T-helper 2 cell (primary cell): ENCODE measurements at places on chromosomes 12 and 14.

- DNase-seq, result peak; percentile 26
These were observed 357.3 kb upstream of the RGS6 start for GRCh38 chr14:71574976-71575375.

DNA sequence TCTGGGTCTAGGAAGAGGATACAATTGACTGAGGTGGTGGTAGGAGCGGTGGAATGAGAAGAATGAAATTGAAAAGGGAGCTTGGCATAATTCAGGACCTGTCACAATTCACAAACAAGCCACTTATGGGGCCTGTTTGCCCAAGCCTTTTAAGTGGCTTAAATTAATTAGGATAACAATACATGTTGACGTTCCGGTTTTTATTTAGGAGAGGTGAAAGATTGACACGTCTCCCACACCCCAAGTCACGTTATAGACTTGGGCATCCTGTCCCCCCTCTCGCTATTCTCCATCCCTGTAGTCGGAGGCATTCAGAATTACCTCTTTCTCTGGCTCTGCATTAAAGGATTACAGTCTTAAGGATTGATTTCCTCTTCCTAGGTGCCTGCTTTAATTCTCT, 954 bp upstream of the CALCOCO1 start:
- DNase-seq, result no peak

- DNase-seq, result no peak
These were observed 130.3 kb downstream of the DAD1 start for GRCh38 chr14:22458737-22459136.

DNA sequence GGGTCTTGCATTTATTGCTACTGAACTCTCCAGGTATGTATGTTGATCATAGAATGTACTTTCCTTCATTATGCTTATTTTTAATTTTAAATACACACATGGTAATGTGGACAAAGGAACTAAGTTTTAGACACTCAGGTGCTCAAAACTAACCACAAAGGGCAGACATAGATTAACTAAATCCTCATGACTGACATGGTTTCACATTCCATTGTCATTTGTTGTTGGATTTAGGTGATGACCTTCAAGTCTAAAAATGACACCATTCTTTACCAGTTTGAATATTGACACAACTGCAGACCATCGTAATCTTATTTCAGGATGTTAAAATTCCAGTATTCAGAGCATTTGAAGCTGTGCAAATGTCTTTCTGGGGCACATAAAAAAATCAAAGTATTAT, 128.4 kb downstream of the BBS10 start:
- DNase-seq, result no peak

GRCh38 chr12:51683763-51684357, 92.8 kb downstream of the SCN8A start:
- no peak for DNase-seq

GRCh38 chr14:36515896-36516718, 3.9 kb downstream of the NKX2-1 start:
- DNase-seq, result no peak

- DNase-seq, result no peak
These were observed 65.0 kb downstream of the ITPK1 start for GRCh38 chr14:93050761-93051160.

GRCh38 chr12:125092872-125093680, 27.8 kb downstream of the AACS start:
- DNase-seq, result no peak

GRCh38 chr14:103765526-103765925, 49.9 kb downstream of the ZFYVE21 start:
- no peak for DNase-seq

DNA sequence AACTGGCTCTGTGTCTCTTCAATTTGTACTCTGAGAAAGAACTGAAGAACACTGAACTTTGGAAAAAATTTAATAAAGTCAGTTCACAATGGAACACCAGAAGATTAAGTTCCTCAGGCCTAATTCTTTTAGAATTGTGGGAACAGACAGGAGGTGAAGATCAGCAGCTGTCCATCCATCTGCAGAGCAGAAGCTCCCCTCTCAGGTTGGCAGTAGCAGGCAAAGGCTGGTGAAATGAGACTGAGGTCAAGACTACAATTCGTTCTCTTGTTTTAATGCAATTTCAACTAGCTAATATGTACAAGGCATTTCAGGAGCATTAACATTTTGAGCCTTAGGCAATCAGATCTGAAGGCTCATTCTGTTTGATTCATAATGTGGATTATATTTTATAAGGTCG, 10.3 kb upstream of the TRHDE start:
- DNase-seq, result no peak

DNA sequence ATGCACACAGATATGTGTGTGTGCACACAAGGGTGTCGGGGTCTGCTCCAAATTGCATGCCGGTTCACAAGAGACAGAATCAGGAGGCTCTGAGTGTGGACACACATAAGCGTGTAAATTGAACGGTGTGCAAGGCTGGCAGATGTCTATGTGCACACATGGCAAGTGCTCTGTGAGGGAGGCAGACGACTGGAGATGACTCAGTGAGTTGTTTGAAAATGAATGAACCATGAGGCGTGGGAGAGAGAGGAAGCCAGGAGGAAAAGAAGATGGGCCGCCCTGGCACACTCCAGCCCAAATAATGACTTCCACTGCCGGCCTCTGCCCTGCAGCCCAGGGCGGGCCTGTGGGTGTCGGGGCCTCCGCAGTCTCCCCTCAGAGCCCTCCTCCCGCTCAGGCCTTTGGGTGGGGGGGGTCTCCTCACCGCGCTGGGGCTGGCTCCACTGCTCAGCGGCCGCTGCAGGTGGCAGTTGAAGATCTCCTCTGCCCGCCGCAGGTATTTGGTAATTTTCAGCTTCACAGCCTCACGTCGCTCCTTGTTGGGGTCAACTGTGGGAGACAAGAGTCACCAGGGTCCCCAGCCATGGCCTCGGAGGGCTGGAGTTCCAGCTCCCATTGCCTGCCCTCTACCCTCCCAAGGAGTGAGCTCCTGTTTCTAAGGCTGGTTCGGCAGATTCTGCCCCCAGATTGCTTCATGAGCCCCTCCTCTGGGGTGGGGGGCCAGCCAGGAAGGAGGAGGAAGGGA, 3.5 kb downstream of the RPS6KL1 start:
- DNase-seq, result no peak

DNA sequence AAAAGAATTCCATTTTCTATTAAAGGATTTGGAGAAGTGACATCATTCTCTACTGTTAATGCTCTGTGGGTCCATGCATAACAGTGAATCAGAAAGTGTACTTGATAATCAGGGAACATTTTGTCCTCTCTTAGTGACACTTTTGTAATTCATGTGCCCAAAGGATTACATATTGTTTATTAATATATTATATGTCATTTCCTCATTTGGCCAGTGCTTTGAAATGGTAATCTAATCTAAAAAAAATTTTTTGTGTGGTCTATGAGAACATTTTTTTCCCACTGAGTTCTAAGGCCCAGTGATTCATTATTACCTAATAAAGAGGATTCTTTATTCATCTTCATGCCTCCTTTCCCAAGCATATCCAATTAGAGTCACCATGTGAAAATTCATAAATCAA, 79.7 kb upstream of the MYF6 start:
- DNase-seq, result no peak

DNA sequence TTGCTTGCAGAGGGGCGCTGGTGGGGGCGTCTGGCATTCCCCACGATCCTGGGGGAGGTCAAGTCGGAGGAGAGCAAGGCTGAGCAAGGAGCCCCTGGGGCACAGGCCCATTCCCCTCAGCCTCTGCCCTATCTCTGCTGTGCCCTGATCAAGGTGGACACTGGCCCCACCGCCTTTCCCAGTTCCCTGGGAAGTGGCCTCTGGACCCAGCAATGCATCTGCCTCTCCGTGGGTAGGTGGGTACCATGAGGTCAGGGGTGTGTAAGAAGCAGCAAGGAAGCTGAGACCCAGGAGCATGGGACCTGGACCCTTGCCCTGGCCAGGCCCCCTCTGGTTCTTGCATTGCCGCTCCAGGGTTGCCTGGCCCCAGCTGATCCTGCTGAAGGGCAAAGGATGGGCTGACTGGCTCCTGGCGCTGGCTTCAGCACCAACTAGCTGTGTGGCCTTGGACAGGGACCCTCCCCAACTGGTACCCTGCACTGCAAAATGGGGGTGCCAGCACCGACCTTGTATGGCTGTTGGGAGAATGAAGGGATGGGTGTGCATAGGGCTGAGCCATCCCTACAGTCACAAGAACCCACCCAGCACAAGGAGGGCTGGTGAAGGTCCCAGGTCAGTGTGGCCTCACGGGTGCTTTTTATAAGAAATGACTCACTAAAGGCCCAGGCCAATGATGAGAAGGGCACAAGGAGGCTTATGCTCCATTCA, 19.6 kb downstream of the SLC25A29 start:
- DNase-seq, result no peak

DNA sequence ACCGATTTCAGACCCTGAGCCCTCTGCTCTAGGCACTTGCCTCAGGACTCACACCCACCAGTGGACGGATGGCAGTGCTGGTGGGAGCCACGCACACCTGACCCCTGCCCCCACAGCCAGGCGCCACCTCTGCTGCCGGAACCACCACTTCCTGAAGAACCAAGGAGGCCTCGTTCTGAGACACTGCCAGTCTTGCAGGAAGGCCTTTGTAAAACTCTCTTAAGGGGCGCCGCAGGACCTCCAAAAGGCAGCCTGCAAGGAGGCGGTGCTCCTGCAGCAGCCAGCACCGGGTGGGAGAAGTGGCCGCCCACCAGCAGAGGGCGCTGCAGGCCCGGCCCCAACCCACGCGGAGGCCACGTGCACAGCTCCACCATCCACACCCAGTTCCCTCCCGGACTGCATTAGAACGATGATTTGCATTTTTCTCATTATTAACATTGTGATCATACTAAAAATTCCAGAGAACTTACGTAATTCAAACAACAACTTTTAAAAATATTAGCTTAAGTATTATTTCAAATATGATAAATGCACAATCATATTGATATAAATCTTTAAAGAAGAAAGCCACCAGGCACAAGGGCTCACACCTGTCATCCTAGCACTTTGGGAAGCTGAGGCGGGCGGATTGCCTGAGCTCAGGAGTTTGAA, 12.8 kb downstream of the STX2 start:
- peak; percentile 59 for DNase-seq

DNA sequence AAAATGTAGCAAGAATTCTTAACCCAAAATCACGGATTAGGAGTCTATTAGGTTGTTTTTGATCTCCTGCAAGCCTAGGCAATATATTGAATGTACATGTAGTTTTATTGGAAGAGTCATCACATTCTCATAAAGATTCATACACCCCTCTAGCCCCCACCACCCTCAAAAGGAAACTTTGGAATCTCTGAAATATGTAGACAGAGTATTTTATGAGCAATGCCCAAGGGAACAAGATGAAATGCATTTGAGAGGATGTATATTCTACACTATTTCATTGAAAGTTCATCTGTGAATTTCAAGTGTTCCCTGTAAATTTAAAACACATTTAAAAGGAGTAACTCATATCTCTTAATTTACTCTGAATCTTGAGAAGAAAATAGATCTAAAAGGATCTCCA, 103.7 kb downstream of the SYT1 start:
- DNase-seq, result no peak

DNA sequence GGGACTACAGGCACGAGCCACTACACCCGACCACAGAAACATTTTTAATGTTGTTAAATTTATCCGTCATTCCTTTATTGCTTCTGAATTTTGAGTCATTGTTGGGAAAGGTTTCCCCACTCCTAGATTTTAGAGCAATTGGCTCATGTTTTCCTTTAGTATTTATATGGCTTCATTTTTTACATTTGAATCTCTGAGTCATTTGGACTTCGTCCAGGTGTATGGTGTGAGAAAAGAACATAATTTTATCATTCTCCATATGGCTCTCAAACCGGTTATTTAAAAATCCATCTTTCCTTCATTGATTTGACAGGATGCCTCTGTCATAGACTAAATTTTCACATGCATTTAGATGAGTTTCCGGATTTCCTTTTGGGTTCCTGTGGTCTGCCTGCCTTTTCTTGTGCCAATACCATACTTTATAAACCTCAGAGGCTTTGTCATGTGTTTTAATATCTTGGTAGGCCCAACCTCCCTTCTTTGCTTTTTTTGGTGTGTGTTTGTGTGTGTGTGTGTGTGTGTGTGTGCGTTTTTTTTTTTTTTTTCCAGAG, 30.9 kb downstream of the LRTM2 start:
- no peak for DNase-seq

DNA sequence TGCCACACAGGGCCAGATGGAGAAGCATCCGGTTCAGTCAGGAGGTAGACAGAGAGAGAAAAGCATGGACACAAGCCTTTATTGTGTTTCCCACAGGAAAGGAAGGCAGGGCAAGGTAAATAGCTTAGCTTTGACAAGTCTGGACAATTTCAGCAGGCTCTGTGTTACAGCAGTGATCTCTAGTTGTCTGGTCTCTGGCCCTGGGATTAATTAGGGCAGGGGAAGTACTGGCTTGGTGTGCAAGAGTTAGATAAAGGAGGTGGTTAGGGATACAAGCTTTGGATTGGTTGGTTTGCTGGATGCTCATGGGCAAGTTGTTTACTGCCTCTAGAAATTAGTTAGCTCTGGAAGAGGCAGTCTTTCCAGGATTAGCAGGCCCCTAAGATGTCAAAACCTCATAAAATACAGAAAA, 15.1 kb upstream of the NGDN start:
- no peak for DNase-seq

GRCh38 chr14:98919434-98919833, 352.6 kb downstream of the BCL11B start:
- DNase-seq, result no peak

- DNase-seq, result no peak
These were observed 26.5 kb downstream of the MANSC1 start for GRCh38 chr12:12323591-12323990.

DNA sequence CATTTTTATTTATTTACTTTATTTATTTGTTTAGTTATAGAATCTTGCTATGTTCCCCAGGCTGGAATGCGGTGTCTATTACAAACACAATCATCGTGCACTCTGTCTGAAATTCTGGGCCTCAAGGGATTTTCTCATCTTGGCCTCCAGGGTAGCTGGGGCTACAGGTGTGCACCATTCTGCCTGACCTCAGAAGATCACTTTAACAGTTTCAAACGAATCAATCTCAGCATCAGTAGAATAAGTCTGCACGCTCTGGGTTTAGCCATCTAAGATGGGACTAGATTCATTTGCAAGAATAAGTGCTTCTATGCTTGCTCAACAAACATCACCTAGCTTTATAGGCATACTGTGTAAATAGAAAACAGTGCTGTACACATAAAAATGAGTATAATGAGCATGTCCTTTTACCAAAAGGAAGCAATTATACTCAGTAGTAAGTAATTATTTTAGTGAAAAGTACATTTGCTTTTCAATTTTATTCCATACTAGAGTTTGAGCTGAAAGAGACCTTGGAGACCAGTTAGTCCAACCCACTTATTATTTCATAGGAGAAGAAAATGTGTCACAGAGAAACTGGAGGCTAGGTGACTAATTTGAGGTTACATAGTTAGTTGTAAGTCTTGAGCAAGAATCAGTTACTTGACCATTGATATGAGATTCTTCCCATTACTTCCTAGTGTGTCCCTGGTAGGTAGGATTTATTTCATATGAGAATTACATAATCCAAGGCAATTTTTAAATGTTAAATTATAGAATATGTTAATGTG, 456.5 kb upstream of the LMO3 start:
- DNase-seq, result no peak

- no peak for DNase-seq
These were observed 32.3 kb upstream of the INF2 start for GRCh38 chr14:104657101-104657524.
